ENCODE measurements at places on chromosomes 4 and X.
A peak's percentile ranks its signal among the peaks of the same experiment; 100 is the strongest.

DNA sequence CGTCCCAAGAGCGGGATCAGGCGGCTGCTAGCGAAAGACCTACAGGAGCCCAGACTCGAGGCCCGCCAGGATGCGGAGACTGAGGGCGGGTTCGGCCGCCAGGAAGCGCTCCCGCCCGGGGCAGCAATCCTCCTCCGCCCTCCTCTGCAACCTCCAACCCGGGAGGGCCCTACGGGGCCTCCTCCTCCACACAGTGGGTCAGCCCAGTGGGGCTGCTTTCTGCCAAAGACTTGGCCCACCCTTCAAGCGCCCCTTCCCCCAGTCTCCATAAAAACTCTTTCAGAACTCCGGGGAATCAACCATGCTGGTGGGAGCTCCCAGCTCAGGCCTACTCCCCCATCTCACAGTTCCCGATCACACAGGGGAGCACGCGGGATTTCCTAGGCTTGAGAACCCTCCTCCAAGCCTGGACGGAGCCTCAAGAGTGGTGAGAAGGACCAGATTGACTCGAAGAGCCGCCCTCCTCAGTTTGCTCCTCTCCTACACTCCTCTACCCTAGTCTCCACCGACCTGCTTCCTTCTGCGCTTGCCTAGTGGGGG is 77.5 kb downstream of the RLIM start:
- no peak for DNase-seq

DNA sequence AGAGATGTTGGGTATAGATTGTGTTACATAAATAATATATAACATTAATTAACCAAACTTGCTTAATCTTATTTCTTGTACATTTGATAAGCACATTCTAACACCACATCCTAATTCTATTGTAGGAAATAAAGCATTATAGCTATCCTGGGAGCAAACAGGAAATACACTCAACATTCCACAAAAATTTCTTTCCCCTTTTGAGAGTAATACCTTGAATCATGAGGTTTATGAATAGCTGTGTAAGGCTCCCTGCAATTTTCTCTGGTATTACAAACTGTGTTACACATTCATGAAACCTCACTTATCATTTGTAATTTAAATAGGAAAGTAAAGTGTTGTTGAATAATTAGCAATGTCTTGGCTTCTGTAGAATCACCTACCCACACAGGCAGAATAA is 95.1 kb downstream of the TMEM47 start:
- DNase-seq: no peak

- DNase-seq: no peak
Observed at GRCh38 chr4:139734201-139734874, 68.7 kb downstream of the MGST2 start.

- DNase-seq: peak; percentile 44
Observed at GRCh38 chr4:107210450-107211239, 174.5 kb upstream of the DKK2 start.

- DNase-seq: no peak
Observed at GRCh38 chr4:188934320-188934962, 795.2 kb downstream of the TRIML1 start.

- DNase-seq: no peak
Observed at GRCh38 chr4:74203467-74203866, 45.5 kb downstream of the MTHFD2L start.

- DNase-seq: no peak
Observed at GRCh38 chr4:16896881-16897750, 1.3 kb downstream of the LDB2 start.

- no peak for DNase-seq
Observed at GRCh38 chr4:86174506-86174905, 185.3 kb downstream of the MAPK10 start.

DNA sequence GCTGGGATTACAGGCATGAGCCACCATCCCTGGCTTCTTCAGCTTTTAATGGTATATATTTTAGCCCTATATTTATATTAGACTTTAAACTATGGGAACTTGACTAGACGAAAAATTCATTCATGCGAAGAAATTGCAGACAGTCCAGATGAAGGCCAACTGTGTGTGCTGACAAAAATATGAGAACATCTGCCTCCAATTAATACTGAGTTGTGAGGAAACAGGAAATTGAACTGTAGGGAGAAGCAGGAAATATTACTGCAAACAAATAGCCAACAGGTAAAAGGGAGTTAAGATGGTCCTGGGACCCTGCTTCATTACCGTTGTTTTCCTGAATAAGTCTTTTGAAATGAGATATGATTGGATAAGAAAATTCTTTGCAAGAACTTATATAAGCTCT is 26.3 kb downstream of the MGARP start:
- DNase-seq: no peak

- DNase-seq: no peak
Observed at GRCh38 chrX:54180403-54180802, 2.7 kb downstream of the FAM120C start.

DNA sequence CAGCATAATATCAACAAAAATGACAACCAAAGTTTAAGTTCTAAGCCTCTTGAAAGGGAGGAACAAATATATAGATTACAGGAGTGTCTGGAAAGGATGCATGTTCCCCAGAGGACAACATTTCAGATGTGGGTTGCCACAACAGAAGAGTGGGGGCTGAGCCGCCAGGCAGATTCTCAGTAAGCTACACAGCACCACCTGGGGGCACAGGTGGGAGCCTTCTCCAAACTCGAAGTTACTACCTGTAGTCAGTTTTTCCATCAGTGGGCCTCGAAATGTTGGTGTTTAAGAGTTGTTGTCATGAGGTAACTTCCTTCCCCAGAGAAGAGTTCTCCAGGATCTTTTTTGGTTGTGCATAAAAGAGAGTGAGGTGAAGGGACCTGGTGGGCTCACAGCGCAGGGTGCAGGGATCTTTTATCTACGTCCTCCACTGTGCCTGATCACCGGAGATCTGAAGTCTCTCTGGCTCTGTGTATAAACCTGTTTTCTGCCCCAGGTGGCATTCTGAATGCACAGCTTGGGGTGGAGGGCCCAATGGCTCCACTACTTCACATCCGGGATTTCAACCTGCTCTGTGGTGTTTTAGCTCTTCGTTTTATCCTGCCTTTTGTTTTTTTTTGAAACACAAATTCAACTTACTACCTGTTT is 58.4 kb upstream of the STS start:
- DNase-seq: no peak

DNA sequence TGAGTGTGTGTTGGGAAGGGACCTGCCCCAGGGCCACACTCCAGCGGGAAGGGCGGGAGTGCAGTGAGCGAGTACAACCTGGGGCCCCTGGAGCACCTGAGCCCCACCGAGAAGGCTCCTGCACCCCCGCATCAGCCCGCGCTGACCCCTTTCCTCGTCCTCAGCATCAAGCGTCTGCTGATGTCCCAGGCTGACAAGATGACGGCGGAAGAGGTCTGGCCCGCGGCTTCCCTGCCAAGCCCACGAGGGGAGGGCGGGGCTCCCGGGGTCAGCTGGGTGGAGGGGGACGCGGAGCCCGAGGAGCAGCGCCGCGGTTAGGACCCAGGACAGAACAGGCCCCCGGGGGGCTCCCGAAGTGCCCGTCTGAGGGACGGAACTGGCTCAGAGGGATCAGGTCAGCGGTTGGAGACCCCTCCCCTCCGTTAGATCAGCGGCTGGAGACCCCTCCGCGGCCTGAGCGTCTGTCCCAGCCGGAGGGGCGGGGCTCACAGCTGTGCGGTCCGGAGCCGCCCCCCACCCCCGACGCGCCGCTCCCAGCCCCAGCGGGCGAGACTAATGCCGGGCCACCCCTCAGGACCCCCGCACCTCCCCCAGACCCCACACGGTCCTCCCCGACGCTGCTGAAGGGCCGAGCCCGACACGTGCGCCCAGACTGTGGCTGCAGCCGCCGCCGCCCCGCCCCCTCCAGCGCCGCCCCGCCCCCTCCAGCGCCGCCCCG is 6.7 kb downstream of the MYL5 start:
- peak; percentile 81 for DNase-seq

GRCh38 chrX:37802028-37802427 is 22.2 kb downstream of the CYBB start:
- DNase-seq: no peak

GRCh38 chr4:125434136-125434535 is 119.4 kb downstream of the FAT4 start:
- DNase-seq: no peak

GRCh38 chrX:131894995-131895394 is 128.1 kb upstream of the STK26 start:
- DNase-seq: no peak

GRCh38 chr4:43374216-43374751 is 481.8 kb downstream of the GRXCR1 start:
- DNase-seq: no peak

GRCh38 chr4:176308441-176308840 is 11.3 kb upstream of the SPCS3 start:
- DNase-seq: no peak

GRCh38 chr4:22496165-22496813 is 19.6 kb downstream of the ADGRA3 start:
- no peak for DNase-seq

DNA sequence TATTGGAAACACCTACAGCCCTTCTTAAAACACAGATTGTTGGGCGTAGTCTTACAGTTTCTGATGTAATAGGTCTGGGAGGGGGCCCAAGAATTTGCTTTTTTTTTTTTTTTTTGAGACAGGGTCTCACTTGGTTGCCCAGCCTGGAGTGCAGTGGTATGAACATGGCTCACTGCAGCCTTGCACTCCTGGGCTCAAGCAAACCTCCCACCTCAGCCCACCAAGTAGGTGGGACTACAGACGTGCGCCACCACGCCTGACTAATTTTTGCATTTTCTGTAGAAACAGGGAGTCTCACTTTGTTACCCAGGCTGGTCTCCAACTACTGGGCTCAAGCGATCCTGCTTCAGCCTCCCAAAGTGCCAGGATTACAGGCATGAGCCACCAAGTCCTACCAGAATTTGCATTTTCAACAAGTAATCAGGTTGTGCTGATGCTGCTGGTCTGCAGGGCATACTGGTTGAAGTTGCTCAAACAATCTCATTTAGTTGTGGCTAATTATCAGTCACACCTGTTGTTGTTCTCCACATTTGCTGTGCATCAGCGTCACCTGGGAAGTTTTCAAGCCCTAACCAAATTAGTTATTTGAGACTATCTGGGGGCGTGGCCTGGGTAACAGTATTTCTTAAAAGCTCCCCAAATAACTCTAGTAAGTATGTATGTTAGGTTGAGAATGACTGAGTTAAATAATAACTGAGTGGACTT is 14.0 kb downstream of the TMEM154 start:
- DNase-seq: no peak

DNA sequence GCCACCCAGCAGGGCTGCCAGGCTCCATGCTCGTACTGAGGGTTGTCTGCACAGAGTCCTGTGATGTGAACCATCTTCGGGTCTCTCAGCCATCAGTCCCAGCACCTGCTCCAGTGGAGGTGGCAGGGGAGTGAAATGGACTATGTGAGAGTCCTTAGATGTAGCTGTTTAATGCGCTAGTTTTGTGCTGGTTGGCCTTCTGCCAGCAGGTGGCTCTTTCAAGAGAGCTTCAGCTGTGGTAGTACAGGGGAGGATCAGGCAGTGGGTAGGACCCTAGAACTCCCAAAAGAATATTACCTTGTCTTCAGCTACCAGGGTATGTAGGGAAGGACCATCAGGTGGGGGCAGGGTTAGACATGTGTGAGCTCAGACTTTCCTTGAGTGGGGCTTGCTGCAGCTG is 1066.0 kb downstream of the GLUD2 start:
- no peak for DNase-seq

- no peak for DNase-seq
Observed at GRCh38 chr4:151035328-151035727, 20.2 kb upstream of the LRBA start.

GRCh38 chr4:83217721-83218522 is 66.7 kb downstream of the COQ2 start:
- DNase-seq: no peak

- DNase-seq: no peak
Observed at GRCh38 chrX:148984238-148984637, 483.8 kb downstream of the AFF2 start.

DNA sequence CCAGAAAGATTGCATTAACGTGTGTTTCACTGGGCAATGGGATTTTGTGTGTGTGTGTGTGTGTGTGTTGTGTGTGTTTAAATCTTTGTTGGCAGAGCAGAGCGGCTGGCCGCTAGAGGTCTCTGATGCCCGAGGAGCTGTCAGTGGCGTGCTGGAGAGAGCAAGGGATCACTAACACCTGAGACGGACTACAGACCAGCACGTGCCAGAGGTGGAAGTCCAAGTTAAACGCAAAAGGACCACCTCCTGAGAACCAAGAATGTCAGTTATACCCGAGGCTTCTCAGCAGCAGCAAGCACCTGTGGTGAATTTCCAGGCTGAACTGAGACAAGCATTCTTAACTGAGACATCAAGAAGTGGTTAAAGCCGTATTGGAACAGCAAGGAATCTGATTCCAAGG is 9.0 kb upstream of the SLC25A14 start:
- DNase-seq: peak; percentile 53

- DNase-seq: no peak
Observed at GRCh38 chrX:104113222-104113965, 1.1 kb downstream of the ZCCHC18 start.

GRCh38 chr4:62394766-62395165 is 1194.6 kb downstream of the ADGRL3 start:
- no peak for DNase-seq

DNA sequence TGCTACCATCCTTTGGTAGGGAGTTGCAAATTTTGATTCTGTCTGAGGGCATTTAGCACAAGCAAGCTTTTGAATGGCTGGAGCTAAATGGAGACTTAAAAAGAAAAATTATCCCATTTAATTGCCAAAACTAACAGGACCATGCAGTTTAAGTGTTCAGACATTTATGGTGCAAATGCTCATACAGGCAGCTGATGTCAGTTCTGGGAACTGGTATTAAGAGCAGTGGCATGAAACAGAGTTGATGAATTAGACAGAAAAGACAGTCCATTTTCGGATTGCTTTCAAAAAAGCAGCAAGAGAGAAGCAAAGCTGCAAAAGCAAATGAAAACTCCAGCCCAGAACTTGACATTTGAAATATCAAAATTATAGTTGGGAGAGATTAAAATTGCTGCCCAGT is 1.3 kb downstream of the SCRG1 start:
- no peak for DNase-seq

GRCh38 chr4:150342945-150343344 is 239.0 kb upstream of the MAB21L2 start:
- DNase-seq: no peak

DNA sequence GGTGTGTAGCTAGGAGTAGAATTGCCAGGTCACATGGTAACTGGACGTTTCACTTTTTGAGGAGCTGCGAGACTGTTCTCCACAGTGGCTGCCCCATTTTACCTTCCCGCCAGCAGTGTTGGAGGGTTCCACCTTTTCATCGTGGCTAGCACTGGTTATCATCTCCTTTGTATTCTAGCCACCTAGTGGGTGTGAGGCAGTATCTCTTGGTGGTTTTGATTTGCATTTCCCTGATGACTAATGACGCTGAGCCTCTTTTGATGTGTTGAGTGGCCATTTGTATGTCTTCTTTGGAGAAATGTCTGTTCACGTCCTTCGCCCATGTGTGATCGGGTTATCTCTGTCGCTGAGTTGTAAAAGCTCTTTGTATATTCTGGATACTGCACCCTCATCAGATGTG is 10.6 kb downstream of the ABCD1 start:
- DNase-seq: no peak

- no peak for DNase-seq
Observed at GRCh38 chrX:120311727-120312063, 434 bp upstream of the TMEM255A start.
